ENCODE measurements at places on chromosomes 3 and 15.
A peak's percentile ranks its signal among the peaks of the same experiment; 100 is the strongest.

- no peak for DNase-seq
Measured at GRCh38 chr15:85750319-85751290, 44.1 kb downstream of the KLHL25 start.

DNA sequence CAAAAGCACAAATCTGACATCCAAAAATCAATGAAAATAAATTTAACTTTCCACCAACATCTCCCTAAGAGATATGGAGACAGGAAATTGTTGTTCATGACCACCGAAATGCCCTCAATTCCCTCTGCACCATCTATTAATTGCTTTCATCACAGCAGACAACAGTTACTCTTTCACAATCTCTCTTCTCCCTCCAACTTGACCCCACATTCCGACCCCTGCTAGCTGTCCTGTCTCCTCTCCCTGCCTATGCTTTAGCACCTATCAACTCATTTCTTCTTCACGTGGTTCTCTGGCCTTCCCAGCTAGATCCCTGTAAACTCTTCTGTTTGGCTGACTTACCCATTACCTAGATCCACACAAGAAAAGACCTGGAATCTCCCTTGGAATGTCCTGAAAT, 173.9 kb upstream of the ADAMTS9 start:
- DNase-seq = no peak

GRCh38 chr3:172592898-172593669, 69.9 kb upstream of the TNFSF10 start:
- peak; percentile 5 for DNase-seq

- no peak for DNase-seq
Measured at GRCh38 chr15:29382862-29383261, 113.2 kb upstream of the NSMCE3 start.

GRCh38 chr3:11436775-11437174, 164.6 kb downstream of the ATG7 start:
- DNase-seq = no peak

DNA sequence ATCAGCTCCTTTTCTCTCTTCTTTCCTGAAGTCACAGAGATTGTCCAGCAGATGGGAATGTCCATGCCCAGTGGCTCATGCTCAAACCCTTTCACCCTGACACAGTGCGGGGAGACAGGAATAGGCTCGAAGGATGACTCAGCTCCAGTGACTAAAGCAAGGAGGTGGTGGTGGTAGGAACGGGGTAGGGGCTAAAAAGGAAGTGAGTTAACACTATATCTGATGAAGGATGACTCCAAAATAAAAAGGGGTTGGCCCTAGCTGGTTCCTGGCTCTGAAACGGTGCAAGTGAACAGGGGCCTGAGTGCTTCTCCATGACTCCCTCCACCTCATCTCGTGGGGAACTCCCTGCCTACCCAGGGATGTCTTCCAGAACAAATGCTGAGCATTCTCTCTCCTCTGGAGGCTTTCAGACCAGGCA, 167.4 kb upstream of the LPP start:
- DNase-seq = no peak

DNA sequence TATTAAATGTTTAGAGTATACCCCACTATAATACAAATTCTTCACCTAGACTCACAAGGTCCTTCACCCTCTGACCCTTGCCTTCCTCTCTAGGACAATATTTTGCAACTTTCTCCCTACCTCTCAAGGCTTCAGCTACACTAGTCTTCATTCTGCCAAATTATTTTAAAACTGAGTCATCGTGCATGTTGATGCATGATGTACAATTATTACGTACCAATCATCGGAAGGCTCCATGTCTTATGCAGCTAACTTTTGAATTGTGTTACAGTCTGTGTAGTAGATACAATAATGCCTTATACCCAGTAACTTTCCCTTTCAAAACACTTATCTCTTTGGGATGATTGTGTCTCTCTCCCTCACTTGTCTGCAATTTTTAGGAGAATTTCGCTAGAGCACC, 98.5 kb upstream of the ROBO2 start:
- DNase-seq = no peak

All from activated naive CD4-positive, alpha-beta T cell (primary cell).